ENCODE measurements at places on chromosomes 3 and 15. TPM values are rescaled to one million over a fixed set of nuclear protein-coding genes. Genes with fewer than 3 reads are reported as not detected.

DNA sequence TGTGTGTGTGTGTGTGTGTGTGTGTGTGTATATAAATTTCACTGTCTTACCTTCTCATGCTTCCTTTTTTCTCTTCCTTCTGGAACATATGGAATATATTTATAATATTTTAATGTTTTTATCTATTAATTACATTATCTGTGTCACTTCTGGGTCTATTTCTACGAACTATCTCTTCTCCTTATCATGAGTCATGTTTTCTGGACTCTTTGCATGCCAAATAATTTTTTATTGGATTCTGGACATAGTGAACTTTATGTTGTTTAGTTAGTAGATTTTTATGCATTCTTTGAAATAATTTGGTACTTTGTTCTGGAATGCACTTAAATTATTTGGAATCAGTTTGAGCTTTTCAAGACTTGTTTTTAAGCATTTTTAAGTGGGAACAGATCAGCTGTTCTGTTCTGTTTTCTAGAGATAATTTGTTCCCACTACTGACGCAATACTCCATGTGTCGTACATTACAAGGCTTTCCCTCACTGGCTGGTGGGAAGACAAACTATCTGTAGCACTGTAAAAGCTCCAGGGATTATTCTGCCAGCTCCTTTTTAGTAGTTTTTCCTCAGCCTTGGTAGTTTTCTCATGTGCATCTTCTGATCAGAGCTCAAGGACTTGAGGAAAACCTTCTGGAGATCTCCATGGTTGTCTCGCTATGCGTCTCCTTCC, 302.0 kb downstream of the CLSTN2 start:
- DNase-seq: no peak

DNA sequence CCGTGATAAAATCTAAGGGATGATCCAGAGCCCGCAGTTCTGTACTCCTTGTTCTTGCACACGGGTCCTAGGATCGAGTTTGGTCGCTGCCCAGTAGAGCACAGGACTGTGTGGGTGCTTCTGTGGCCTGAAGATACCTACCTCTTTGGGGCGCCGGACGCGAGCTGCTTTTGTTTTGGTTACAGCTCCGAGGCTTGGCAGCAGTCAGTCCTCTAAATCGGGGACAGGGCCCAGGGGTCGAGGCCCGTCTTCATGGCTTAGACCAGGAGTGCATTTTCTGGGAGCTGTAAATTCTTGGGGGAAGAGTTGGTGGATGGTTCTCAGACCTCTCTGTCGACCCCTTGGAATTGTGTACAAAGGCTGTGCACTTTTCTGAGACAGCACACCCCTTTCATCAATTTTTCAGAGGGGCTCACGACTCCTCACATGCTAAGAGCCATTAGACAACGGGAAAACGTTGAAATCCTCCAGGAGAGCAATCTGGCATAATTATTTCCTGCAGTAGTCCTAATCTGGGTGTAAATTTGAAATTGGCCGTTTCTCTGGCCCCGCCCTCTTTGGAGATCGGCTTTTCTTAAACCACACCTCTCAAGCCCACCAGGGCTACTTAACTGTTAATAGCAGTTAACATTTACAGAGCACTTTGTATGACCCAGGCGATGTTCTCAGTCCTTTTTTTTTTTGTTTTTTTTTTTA, 928 bp downstream of the CEP97 start:
- DNase-seq: no peak

DNA sequence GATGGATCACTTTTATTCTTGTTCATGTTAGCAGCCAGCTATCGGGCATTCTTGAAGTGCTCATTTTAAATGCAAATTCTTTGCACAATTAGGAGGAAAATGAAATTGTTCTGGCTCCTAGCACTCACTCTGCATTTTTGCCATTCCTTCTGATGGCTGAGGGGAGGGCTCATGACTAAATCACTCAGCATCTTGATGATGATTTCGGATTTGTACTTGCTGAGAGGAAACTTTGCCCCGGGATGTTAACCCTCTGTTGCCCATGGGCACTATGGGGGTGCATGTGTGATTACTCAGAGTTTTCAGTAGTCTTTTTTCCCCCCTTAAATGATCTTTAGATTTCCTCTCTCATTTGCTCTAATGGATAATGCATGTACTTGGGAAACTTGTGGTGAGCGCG, 299.6 kb upstream of the C2CD4B start:
- no peak for DNase-seq

- no peak for DNase-seq
These were observed 120.7 kb downstream of the FNDC3B start for GRCh38 chr3:172159962-172160538.

GRCh38 chr3:55624238-55624637, 137.1 kb upstream of the WNT5A start:
- DNase-seq: no peak

DNA sequence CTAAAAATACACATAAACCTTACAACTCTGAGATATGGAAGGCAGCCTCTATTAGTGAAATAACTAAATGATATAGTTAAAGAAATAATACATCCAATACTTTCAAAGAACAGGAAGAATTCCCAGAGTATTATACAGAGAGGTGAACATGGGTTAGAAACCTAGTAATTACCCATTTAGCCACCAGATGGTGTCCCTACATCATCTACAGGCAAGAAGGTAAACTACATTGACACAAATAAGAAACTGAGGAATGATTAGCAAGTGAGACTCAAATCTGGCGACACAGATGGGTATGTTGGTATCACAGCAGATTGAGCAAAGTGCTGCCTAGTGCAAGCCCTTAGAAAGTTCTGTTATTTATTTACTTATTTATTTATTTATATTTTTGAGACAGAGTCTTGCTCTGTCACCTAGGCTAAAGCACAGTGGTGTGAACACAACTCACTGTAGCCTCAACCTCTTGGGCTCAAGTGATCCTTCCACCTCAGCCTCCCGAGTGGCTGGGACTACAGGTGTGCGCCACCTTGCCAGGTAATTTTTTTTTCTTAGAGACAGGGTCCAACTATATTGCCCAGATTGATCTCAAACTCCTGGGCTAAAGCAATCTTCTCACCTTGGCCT, 28.2 kb downstream of the NEK4 start:
- no peak for DNase-seq

DNA sequence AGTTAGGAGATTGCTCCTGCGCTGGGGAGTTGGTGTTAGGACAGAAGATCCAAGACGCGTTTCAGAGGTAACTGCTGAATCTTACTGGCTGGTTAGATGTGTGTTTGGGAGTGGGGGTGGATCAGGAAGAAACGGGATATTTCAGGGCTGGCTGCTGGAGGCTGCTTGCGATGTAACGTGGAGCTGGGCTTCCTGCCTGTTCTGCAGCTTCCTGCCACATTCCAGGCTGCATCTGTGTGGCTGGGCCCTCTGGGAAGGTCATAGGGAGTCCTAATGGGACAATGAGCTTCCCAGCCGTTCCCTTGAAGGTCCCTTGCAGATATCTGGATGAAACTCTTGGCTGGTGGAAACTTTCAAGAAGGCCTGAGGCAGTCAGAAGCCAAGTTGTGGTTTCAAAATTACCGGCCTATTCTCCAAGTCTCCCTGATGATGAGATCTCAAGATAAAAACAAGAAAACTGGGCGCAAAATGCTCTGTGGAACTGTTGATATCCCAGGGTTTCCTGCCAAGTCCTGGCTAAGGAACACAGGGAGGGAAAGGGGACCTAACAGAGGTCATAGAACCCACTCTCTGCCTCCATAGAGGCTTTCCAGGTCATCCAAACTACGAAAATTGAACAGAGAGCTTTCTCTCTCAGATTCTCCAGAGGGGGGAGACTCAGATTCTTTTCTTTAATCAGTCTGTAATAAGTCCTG, 67.0 kb downstream of the NOX5 start:
- DNase-seq: no peak

DNA sequence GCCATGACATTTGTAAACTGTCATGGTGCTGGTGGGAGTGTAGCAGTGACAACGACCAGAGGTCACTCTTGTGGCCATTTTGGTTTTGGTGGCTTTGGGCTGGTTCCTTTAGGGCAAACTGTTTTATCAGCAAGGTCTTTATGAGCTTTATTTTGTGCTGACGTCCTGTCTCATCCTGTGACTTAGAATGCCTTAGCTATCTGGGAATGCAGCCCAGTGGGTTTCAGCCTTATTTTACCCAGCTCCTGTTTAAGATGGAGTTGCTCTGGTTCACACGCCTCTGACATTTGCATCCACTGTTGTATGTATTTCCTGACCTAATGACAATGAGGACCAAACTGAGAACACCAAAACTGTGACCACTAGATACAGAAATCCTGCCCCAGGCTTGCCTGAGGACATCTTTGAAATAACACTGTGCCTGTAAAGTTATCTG, 37.6 kb downstream of the RAB8B start:
- DNase-seq: no peak

DNA sequence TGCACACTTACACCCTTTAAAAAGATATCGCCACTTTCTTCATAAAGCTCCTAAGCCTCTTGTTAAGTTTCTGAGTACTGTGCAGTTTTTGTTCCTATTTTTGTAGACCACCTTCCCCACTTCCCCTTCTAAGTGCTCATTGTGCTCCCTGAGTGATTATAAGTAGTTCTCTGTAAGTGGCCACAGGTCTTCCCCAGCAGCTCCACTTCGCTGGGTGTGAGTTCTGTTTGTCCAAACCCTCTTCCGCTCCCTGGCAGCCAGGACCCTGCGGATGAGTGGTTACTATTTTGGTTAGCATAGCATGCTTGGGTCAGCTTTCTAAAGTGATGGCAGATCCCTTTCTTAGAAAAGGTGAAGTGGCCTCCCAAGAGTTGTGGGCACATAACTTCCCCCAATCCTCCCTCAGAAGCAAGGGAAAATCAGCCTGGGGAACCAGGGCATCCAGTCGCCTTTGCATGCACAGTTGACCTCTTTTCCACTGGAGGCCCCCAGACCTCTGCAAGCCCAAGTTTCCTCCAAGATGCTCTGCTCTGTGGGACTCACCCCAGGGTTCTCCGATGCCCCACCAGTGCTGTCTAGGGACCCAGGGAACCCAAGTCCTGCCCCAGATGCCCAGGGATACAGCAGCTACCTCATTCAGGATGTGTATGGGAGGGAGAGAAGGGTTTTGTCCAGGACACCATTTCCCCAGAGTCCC, 69.6 kb downstream of the ATP10A start:
- DNase-seq: peak; percentile 41

GRCh38 chr3:106675451-106675850, 701.8 kb upstream of the CCDC54 start:
- no peak for DNase-seq

The NDUFB5 gene
- 96.2 TPM for total RNA-seq

The TADA3 gene
- total RNA-seq: 40.4 TPM

The ITIH1 gene
- not detected for total RNA-seq

All from mesenteric fat pad (tissue), 1 donor.